CD4-positive, alpha-beta T cell treated with Interleukin-15 for 1 hour (primary cell): ENCODE measurements at places on chromosomes 1 and 21.

GRCh38 chr1:158163000-158163947 is 17.4 kb upstream of the CD1D start:
- no peak for DNase-seq

GRCh38 chr1:156911577-156912298 is 8.7 kb upstream of the LRRC71 start:
- DNase-seq: no peak

GRCh38 chr1:45674478-45674877 is 11.9 kb downstream of the GPBP1L1 start:
- no peak for DNase-seq

DNA sequence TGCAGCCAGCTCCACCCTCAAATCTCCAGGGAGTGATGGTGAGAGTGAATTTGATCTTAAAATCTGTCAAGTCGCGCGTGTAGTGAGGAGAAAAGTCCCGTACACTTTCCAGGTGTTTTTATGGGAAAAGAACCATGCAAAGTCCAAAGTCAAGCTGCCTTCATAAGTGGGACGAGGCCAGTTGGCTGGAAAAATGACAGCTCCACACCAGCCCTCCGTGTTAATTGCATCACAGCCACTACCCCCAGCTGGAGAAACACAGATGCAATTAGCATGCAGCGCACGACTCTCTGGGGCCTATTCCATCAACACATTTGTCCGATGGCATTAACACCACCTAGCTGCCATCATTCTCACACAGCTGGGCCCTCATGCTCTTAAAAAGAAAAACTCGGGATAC is 68.4 kb downstream of the KLHDC7A start:
- no peak for DNase-seq

GRCh38 chr21:15365751-15366392 is 301.1 kb upstream of the NRIP1 start:
- DNase-seq: no peak

- no peak for DNase-seq
Observed at GRCh38 chr1:56135864-56136147, 443.6 kb downstream of the PLPP3 start.

DNA sequence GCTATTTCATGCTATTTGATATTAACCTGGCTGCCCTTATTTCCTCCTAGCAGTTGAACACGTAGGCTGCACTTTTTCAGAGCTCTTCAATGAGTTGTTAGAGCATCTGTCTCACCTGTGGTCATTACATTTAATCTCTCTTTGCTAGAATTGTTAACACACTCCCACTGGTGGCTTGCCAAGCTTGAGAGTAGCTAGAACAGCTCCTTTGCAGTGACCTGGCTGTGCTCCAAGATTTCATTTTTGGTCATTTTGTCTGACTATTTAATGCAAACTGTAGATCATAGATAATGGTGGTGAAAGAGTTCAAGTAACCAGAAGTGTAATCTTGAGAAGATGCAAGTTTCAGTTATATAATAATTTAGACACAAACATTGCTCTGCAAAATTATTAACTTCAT is 105.6 kb downstream of the LRRC7 start:
- no peak for DNase-seq

- no peak for DNase-seq
Observed at GRCh38 chr1:101798417-101798816, 198.3 kb downstream of the OLFM3 start.

- no peak for DNase-seq
Observed at GRCh38 chr1:182644886-182645285, 39.5 kb downstream of the RGS8 start.

- no peak for DNase-seq
Observed at GRCh38 chr1:50066806-50067205, 41.9 kb upstream of the ELAVL4 start.

DNA sequence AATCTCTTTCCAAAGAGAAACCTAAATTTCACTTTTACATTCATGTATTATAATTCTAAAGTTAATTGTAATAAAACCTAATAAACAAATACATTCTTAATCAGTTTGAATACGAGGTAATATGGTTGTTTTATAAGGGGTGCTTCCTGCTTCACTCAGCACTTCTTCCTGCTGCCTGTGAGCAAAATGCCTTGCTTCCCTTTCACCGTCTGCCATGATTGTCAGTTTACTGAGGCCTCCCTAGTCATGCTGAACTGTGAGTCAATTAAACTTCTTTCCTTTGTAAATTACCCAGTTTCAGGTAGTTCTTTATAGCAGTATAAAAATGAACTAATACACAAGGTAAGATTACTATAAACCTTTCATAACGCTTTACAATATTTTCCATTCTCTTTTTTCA is 491.1 kb upstream of the LRRC7 start:
- DNase-seq: no peak

- DNase-seq: peak; percentile 68
Observed at GRCh38 chr1:39683591-39684312, 7.5 kb downstream of the HPCAL4 start.

DNA sequence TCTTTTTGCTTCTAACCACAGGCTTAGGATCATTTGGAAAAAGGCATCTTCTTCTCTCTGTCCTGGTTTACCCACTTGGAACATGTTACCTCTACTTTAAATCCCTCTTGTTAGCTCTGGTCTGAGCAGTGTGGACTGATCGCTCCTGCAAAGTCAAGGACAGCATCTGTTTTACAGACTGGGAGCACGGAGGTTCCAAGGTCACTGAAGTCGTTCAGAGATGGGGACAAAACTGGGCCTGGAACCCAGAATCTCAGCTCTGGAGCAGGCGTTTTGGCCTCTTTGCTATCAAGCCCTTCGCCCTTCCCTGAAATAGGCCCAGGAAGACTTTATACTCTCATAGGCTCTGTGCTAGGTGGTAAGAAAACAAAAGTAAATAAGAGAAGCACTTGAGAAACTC is 11.3 kb upstream of the MUTYH start:
- no peak for DNase-seq

- no peak for DNase-seq
Observed at GRCh38 chr21:17128132-17128531, 384.7 kb upstream of the CXADR start.

DNA sequence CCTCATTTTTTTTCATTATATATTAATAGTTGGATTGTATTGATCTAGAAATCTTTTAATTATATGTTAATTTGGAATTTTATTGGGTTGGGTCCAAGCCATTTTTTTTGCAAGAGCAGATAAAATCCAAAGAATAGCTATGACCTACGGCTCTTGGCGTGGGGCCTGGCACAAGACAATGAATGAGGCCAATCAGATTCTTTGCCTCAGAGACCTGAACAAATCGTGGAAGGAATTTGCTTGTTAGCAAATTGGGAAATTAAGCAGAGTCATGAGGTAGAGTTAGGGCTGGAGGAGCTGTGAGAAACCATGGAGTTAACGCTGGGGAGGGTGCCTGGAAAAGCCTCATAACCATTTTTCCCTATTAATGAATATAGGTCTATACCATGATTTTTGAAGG is 40.1 kb downstream of the CAMSAP2 start:
- DNase-seq: no peak

GRCh38 chr1:38029081-38029681 is 16.6 kb downstream of the UTP11 start:
- DNase-seq: no peak

- no peak for DNase-seq
Observed at GRCh38 chr1:174815474-174815908, 184.3 kb upstream of the CACYBP start.

DNA sequence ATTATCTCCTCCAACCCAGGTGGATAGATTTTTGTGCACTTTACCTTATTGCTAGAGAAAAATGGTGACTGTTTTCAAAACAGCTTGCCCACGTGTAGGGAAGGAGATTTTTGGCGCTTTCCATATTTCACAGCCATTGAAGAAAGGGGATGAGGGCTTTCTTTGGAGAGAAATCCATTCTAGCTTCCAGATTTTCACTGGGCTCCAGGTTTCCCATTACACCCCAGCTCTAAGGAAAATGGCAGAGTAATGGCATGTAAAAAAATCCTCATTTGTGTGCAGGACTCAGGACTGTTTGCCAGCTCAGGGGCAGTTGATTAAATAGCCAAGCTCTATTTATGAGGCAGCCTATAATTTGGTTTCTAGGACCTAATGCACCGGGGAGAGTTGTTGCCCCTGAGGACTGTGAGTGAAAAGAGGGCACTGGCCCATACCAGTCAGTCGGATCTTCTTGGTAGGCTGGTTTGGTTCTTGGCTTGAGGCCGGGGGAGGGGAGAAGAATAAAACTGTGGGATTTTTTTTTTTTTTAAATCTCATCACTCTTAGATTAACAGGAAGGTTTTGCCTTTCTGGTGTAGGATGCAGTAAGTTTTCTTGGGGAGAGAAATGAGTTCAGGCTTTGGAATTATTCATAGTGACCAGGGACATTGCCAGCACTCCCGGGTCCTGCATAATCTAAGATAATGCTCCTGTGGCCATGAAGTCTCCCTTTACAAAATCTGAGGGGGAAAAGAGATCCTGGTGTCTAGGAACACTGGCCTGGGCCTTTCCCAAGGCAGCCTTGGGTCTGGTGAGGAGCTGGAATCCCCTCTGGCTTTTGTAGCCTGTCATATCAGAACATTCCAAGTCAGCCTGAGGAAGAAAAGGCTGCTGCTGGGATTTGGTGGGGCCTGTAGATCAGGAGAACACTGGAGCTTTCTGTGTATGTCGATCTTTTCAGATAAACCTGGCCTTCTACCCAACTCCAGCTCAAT is 1.9 kb upstream of the ARID1A start:
- DNase-seq: no peak

GRCh38 chr1:150981177-150981804 is 801 bp upstream of the ANXA9 start:
- no peak for DNase-seq

DNA sequence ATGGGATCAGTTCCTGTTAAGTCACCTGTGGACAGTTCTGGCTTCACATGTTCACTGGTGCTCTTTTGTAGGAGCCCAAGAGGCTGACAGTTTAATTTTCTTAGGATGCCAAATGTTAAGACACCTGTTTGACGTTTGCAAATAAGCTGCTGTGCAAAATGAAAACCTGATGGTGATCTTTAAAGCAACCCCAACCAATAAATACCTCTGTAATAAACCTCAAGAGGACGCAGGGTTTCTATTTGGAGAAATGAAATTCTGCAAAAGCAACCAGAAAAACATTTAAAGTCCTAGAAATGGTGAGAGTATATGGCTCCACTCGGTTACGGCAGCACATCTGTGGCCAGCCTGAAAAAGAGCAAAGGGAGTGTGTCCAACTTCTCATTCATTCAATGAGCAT is 5.7 kb upstream of the RHEX start:
- no peak for DNase-seq

GRCh38 chr1:55063577-55063942 is 24.2 kb downstream of the PCSK9 start:
- DNase-seq: no peak

- no peak for DNase-seq
Observed at GRCh38 chr1:172956871-172957270, 93.9 kb downstream of the TNFSF18 start.

- no peak for DNase-seq
Observed at GRCh38 chr21:17784604-17785402, 34.4 kb downstream of the C21orf91 start.

DNA sequence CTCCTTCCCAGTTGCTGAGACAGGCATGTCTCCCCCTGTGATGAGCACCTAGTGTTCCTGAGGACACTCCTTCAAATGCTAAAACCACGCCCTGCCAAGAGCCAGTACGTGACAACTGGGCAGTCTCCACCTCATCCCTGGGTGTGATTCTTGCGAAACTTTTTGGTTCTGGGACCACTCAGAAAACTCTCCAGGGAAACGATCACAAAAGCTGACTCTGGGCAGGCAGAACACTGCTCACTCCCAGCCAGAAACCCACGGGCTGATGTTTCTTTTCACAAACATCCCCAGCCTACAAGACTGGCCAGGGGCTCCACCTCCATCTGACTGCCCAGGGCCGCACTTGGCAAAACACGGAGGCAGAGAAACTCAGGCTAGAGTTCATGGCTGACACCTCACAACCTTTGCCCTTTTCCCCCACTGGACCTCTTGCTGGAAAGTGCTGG is 24.4 kb downstream of the DHRS3 start:
- no peak for DNase-seq

DNA sequence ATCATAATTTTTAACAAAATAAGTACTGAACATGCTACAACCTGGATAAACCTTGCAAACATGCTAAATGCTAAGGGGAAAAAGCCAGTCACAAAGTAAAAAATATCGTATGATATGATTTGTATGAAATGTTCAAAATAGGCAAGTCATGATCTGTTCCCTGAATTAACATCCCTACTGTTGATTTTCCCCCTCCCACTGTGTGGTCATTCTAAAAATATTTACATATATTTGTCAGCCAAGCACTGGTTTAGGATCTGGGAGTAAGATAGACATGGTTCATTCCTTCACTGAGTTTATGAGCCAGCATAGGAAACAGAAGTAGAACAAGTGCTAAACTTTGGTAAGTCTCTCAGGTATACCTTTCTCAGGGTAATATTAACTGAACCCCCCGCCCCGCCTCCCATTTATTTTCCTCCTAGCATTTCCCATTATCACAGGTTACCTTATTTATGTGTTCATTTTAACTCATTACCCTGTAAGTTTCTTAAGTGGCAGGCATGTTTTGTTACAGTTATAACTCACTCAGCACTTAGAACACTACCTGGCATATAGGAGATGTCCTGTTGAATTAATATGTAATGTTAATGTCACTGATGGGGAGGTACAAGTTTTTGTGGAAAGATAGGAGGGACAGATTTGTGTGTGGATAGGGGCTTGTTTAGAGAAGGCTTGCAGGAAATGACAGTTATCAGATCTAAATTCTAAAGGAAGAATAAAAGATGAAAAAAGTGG is 12.3 kb downstream of the UQCRH start:
- no peak for DNase-seq

DNA sequence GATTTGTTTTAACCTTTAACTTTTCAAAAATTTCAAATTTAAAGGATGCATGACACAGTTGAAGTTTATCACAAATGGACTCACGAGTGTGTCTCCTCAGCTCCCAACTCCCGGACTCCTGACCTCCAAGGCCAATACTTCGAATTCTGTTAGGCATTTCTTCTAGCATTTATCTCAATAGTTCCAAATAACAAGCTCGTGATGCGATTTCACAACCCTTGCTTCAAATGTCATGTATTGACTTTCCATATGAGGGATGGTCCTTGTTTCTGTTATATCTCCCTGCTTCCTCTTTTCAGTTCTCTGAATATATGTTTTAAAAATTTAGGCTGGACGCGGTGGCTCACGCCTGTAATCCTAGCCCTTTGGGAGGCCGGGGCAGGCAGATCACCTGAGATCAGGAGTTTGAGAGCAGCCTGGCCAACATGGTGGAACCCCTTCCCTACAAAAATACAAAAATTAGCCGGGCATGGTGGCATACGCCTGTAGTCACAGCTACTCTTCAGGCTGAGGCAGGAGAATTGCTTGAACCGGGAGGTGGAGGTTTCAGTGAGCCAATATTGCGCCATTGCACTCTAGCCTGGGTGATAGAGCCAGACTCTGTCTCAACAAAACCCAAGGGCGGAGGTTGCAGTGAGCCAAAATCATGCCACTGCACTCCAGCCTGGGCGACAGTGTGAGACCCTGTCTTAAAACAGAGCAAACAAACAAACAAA is 52.0 kb upstream of the TINAGL1 start:
- peak; percentile 36 for DNase-seq

- no peak for DNase-seq
Observed at GRCh38 chr21:46442938-46443337, 15.8 kb upstream of the DIP2A start.

- DNase-seq: no peak
Observed at GRCh38 chr1:162688521-162688920, 56.3 kb downstream of the DDR2 start.
